Activated T-cell treated with anti-CD3 and anti-CD28 coated beads for 1 hour (primary cell): ENCODE measurements at places on chromosomes 16 and 17.

DNA sequence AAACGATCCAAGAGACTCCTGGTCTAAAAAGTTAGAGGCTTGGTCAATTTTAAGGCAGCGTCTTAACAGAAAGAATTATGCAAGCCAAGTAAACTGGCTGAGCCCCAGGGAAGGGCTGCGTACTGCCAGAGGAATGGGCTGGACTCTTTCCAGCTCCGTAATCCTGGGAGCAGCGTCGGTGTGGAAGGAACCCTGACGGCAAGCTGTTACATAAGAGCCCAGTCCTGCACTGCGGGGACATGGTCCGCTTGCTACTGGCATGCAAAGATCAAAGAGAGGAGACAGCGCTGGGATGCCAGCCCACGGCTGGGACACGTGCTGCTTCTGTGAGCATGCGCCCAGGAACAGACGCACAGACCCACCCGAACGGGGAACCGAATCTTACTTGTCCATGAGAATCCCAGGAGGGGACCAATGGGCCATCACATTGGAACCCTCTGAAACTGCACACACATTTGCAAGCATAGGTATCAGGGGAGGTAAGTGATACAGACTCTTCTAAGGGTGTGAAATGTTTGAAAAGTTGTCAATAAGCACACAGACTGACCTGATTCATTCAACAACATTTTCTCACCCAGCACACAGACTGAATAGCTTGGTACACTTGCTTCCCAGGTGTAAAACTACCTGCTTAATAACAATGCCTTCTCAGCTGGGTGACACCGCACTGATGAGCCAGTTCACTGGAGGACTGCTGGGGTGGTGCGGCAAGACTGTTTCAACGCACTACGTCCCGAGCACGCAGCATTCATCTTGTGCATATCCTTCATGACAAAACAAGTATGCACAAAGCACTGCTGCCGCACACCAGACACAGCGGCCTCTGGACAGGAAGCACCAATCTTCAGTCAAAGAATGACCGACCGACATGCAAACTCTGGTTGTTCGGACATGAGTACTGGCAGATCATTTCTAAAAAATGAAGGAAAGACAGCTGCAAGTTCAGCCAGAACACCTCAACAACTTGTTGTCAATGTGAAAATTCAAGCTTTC lies 94.9 kb downstream of the ANKRD11 start:
- DNase-seq, result no peak

DNA sequence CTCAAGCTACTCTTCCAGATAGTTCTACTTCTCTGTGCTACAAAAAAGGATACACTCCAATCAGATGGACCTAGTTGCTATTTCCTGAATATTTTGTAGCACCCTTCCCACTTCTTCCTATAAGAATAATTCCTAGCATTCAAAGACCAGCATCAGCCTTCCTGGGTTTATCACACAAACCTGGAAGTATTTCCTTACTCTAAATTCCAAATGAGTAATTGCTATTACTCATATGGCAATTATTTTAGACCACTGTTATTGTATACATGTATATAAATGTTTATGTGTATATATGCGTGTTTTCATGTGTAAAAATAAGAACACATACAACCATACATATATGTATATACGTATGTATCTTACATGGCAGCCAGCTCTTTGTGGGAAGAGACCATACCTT lies 130.6 kb downstream of the MYO1D start:
- no peak for DNase-seq

- DNase-seq, result no peak
Measured at GRCh38 chr17:4006165-4006589, 41.9 kb upstream of the ATP2A3 start.

- DNase-seq, result no peak
Measured at GRCh38 chr17:10605221-10605783, 51.8 kb downstream of the MYH3 start.

- no peak for DNase-seq
Measured at GRCh38 chr17:34840750-34841149, 120.5 kb downstream of the CCT6B start.

DNA sequence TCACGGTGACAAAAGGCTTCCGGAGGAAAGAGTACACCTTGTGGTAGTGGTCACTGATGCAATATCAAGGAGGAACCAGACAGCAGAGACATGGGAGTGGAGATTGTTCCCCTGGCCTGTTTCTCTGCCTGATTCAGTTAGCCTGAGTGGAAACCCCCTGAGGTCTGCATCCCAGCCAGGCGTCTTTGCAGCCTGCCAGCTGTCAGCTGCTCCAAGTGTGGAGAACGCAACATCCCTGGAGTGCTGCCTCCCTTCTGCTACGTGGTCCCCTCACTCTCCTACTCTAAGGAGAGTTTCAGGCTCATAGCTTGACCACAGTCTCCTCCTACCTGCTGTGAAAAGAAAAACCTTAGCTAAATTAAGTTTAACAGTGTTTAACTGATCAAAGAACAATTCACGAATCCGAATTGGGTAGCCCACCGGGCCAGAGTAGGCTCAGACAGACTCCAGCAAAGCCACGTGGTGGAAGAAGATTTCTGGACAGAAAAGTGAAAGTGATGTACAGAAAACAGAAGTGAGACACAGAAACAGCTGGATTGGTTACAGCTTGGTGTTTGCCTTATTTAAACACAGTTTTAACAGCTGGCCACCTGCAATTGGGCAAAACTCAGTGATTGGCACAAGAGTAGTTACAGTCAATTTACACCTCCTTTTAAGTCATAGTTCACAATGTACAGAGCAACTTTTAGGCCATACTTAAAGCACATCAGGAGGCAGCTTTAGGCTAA lies 188.6 kb downstream of the DNAH9 start:
- DNase-seq, result no peak

DNA sequence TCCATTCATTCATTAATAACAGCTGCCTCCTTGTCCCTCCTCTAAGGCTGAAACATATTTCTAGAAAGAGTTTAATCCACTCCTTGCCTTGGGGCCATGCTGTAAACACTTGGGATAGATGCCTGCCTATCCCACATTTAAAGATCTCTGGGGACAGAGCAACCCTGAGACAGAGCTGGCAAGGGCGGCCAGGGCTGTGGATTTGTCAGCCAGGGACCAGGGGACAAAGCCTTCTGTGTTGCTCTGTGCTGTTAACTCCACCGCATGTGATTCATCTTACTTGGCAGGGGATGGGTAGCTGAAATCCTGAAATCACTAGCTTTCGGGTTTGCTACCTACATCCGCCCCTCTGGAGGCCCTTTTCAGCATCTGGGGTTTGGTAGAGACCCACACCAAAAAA lies 392.9 kb downstream of the SLC39A11 start:
- DNase-seq, result no peak

DNA sequence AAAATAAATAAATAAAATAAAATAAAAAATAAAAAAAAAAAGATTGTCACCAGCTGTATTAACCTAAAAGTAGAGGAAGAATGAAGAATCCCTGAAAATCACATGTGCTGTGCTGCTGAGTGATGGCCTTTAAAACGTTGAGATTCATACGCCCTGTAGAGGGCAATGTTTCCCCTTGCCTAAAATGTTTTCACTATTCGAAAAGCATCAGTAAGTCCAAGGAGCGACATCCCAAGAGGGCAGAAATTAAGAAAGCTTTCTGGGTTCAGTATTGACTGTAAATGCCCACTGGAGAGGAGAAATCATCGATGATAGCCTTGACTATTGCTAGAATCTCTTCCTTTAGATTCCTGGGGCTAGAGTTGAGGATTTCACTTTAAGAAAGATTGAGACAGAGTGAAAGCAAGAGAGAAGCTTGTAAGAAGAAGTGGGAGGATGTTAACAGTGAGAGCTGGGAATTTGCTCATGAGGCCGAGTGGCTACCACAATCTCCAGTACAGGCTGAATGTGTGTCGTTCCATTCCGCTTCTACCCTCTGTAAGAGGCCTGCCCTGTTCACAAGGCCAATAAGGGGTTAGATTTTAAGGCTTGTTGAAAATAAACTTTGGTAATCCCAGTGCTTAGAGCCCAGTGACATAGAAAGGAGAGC lies 170.8 kb upstream of the FAM20A start:
- DNase-seq, result no peak

DNA sequence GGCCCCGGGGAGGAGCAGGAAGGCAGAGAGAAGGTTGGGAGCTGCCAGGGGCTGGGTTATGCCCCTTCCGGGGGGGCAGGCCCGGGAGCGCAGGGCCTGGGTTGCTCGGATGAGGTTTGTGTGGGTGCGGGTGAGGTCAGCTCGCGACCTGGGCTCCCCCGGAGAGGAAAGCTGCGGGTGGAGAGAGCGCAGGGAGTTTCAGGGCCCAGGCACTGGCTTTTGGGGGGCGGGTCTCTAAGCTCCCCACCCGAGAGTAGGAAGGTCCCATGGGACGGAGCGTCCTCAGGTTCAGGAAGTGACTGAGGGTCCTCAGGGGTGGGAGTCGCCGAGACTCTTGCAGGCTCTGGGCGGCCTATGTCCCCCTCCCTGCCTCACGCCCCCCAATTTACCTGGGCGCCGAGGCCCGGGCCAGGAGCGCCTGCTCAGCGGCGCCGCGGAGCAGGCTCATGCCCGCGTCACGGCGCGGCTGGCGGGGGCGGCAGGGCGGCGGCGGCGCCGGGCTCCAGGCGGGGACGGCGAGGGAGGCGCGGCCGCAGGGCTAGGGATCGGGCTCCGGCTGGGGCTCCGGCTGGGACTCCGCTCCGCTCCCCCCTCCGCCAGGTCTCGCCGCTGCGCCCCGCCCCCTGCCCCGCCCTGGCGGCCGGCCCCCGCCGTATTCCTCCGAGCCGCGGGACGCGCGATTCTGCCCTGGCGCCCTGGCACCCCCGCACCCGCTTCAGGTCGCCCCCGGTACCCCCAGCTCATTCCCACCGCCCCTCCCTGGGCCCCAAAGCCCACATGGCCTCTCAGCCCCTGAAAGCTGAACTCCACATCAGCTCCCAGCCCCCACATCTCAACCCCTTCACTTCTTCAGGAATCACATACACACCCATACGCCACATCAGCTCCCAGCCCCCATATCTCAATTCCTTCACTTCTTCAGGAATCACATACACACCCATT lies at the start of gene DOK4:
Gene DOK4, minus strand, starts transcription at position 578 of the 942 bp plus-strand sequence. CDS start 6,986 bp downstream, outside the sequence.
- DNase-seq, result peak; percentile 69

DNA sequence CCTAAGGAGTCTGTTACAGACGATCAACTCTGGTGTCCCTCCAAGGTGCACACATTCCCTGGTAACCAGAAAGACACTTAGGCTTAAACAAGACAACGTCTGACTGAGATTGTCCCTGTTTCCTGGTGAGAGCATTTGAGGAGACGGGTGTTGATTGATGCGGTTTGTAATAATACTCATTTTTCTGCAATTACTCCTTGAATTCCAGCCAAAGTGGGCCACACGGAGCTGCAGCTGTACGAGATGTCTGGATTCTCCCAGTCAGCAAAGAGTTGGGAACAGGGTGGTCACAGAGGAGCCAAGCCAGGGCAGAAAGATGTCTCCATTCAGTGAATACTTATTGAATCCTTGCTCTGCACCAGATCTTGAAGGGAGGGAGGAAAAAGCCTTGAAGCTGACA lies 30.9 kb upstream of the CES5A start:
- DNase-seq, result no peak

- DNase-seq, result no peak
Measured at GRCh38 chr16:57058291-57058861, 34.0 kb upstream of the CPNE2 start.

- DNase-seq, result no peak
Measured at GRCh38 chr16:52499060-52499440, 47.9 kb downstream of the TOX3 start.

GRCh38 chr16:85689285-85689949 lies 663 bp upstream of the GINS2 start:
- no peak for DNase-seq

- DNase-seq, result no peak
Measured at GRCh38 chr17:57706761-57707160, 38.3 kb downstream of the CCDC182 start.

GRCh38 chr17:79785900-79786810 lies 8.2 kb downstream of the CBX2 start:
- DNase-seq, result no peak

DNA sequence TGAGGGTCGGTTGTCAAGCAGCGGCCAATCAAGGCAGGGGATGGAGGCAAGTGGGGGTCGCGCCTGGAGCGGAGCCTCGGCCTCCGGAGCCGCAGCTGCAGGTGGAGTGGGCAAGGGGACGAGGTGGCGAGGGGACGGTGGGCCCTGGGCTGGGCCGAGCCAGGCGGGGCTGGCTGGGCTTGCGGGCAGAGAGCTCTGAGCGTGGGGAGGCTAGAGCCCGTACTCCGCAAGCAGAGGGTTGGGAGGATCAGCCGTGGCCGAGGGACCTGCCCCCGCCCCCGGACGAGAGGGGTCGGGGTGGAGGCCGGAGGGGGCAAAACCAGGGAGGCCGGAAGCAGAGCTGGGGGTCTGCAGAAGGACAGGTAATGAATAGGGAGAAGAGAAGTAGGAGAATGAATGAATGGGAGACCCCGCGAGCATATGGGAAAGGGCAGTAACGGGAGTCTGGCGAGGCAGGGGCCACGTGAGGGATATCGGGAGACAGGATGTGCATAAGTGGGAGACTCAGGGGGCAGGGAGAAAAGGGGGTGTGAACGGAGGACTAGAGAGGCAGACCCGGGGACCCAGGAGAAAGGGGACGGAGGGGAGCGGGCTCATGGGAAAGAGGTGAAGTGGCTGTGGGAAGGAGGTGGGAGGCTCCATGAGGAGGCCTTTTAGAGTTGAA lies at the start of gene KATNB1:
Gene KATNB1, plus strand, starts transcription at position 16 of the 664 bp plus-strand sequence. CDS start 1,474 bp downstream, outside the sequence.
- DNase-seq, result no peak

GRCh38 chr16:88754912-88755744 lies 29.9 kb downstream of the PIEZO1 start:
- no peak for DNase-seq

DNA sequence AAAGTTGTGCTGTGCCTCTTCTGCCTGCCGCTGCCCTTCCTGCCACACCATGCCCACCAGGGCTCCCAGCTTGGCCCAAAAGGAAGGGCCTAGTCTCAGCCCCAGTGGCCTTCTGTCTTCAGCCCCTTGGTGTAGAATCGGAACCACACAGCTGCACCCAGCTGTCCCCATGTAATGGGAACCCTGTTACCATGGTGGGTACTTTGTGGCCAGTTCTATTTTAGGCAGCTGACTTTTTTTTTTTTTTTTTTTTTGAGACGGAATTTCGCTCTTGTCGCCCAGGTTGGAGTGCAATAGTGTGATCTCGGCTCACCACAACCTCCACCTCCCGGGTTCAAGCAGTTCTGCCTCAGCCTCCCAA lies 163.3 kb upstream of the GSE1 start:
- DNase-seq, result no peak

- DNase-seq, result no peak
Measured at GRCh38 chr17:40730970-40731369, 24.2 kb downstream of the KRT25 start.

DNA sequence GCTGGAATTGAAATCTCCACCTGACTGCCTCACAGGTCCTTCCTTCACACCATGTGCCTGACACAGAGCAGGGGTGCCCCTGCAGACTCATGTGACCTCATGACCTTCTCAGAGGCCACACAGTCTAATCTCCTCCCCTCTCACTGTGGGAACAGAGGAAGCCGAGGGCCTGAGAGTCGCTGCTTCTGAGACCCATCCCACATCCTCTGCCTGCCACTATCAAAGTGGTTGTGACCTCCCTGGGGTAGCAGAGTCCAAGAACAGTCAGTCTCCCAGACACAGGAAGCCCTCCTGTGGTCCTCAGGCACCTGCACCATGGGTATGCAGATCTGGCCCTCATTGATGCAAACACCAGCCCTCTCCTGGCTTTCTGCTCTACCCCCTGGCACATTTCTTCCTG lies 78.5 kb downstream of the RAB11FIP4 start:
- no peak for DNase-seq

- DNase-seq, result no peak
Measured at GRCh38 chr16:9362050-9362449, 270.6 kb downstream of the HAPSTR1 start.

- DNase-seq, result peak; percentile 5
Measured at GRCh38 chr16:73196670-73197069, 148.7 kb upstream of the ZFHX3 start.
